ENCODE measurements at places on chromosomes 11 and 22.

GRCh38 chr11:43130616-43131015 lies 181.2 kb upstream of the API5 start:
- DNase-seq: no peak

- no peak for DNase-seq
Observed at GRCh38 chr22:48488149-48488551, 1339.5 kb downstream of the BRD1 start.

GRCh38 chr11:72848846-72849466 lies 34.7 kb downstream of the ATG16L2 start:
- DNase-seq: peak; percentile 65

DNA sequence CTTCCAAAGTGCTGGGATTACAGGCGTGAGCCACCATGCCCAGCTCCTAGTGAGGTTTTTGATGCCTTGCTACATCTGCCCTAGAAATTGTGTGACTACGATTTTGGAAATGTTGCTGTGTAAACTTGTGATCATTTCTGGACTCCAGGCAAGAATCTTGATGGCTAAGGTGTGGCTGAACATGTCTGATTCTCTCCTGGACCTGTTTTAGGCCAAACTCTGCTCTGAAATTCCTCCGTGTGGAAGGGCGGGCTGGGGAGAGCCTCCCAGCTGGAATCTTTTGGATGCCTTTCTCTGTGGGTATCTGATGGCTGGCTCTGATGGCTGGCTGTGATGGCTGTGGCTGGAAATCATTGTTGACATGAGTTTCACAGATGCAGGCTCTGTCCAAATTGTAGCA lies 8.2 kb downstream of the PNPLA3 start:
- no peak for DNase-seq

DNA sequence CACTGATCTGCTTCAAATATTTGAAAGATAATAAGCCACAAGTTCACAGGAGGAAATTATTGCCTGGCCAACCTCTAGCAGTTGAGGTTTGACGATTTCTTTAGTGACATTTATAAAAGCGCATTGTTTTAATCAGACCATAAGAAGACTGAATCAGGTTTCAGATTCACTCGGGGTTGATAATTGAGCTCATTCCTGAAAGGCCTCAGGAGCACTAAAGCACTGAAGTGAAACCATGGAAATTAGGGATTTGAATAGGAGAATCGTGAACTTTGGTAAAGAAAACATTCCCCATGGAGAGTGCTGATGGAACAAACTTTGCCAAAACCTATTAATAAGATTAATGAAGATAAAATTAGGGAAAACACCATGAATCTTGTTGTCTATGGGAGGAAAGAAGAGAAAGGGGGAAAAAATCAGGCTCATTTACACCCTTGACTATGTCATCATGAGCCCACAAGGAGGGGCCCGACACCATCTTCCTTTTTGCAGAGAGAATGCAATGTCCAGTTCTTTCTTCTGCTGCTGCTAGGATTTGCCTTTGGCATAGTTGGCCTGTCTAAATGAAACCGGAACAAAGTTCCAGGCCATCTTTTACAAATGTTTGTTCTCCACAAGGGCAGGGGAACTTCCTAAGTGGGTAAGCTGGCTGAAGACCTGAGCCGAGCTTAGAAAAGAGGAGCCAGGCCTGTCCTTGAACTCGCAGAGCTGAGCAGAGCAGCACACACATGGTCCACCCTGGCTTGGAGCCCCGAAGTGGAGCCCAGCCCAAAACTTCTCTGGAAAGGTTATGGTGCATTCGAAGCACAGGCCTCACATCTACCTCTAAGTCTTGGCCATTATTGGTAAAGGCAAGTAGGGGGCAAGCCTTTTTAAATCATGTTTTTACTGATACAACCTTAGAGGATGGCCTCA lies 56.1 kb upstream of the EIF3M start:
- no peak for DNase-seq

DNA sequence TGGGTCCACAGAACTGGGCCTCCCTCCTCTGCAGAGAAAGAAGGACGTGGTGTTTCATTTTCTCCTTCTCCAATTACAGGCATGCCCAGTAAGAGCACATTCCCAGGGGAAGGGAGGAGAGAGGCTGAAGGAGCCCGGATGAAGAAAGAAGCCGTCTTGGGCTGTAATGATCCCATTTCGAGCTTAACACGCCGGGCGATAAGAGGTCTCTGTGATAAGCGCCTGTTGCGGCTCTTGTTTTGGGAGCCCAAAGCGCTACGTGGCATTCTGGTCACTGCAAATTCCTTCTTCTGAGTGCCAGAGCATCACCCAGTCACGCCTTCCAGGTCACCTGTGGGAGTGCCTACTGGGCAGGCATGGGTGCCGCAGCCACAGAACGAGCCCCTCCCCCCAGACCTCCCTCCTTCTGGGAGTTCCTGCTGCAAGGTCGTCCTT lies 57.5 kb downstream of the ANO1 start:
- no peak for DNase-seq

- DNase-seq: no peak
Observed at GRCh38 chr22:42934338-42934737, 77.3 kb upstream of the ARFGAP3 start.

- no peak for DNase-seq
Observed at GRCh38 chr22:36327922-36328551, 59.7 kb downstream of the MYH9 start.

GRCh38 chr22:26460202-26460601 lies 23.4 kb downstream of the HPS4 start:
- DNase-seq: no peak

- DNase-seq: no peak
Observed at GRCh38 chr11:69369210-69369825, 75.4 kb downstream of the MYEOV start.

- DNase-seq: no peak
Observed at GRCh38 chr11:95911369-95911759, 12.5 kb downstream of the MTMR2 start.

DNA sequence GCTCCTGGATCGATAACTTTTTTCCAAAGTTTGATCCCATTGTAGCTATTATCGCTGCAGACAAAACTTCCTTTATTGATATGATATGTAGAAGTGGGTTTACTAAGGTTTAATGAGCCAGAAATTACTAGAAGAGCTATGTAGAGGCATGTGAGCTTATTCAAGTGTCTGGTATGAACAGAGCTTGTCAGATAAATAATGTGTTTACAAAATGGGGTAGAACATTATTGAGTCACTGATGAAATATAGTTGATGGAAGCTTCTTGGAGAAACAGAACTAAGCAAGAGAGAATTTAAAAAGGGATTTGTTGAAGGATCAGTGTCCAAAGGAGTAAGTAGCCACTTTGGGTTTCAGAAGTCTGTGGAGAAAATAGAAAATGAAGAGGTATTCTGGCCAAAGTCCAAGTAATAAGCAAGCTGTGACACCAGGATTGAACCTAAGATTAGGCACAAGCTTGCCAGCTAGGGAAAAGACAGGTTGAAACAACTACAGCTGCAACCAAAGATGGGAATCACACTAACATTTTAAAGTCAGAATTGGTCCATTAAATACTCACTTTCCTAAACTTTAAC lies 104.3 kb downstream of the MAML2 start:
- DNase-seq: no peak

- no peak for DNase-seq
Observed at GRCh38 chr22:28506150-28506535, 173.5 kb downstream of the TTC28 start.

- DNase-seq: no peak
Observed at GRCh38 chr22:47374273-47374771, 611.9 kb downstream of the TBC1D22A start.

DNA sequence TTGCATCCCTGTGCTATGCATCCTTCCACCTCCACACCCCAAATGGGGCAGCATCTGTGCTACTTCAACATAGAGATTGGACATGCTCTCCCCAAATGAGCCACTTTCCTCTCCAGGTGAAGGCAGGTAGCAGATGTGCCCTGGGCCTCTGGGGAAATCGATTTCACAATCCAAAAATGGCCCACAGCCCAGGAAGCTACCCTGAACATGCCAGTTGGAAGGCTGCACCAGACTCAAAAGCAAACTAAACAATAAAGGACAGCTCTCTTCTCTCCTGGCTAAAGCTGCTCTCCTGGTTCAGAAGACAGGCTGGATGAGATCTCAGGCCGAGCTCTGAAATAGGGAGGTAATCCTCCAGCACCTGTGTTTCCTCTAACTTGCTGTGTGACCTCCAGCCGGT lies 19.7 kb downstream of the ISX start:
- no peak for DNase-seq

- DNase-seq: no peak
Observed at GRCh38 chr11:112156153-112156955, 7.5 kb downstream of the IL18 start.

GRCh38 chr22:39598017-39598965 lies 27.7 kb downstream of the CACNA1I start:
- peak; percentile 78 for DNase-seq

DNA sequence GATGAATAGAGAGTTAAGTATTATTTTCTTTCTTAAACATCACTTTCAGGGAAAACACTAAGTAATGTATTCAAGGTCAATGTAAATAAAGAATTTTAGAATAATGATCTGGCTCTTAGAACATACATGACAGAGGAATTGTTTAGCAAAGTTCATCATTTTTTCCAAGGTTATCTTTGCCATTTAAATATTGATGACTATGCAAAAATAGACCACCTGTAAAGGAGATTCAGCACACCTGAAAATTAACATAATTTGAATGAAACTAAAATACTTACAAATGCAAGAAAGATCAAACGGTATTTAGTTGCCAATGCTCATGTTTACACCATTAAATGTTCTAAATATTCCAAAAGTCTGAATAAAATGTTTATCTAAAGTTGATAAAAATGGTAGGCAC lies 782.6 kb upstream of the CHORDC1 start:
- no peak for DNase-seq

DNA sequence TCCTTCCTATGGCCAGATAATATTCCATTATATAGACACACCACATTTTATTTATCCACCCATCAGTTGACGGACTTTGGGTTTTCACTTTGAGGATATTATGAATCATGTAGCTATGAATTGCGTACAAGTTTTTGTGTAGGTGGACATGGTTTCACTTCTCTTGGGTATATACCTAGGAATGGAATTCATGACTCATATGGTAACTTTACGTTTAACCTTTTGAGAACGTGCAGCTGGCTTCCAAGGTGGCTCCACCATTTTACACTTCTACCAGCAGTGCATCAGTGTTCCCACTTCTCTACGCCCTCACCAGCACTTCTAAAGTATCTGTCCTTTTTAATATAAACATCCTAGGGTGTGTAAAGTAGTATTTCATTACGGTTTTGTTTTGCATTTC lies 112.0 kb downstream of the PLEKHA7 start:
- no peak for DNase-seq

GRCh38 chr11:41789376-41789775 lies 329.9 kb upstream of the LRRC4C start:
- no peak for DNase-seq

DNA sequence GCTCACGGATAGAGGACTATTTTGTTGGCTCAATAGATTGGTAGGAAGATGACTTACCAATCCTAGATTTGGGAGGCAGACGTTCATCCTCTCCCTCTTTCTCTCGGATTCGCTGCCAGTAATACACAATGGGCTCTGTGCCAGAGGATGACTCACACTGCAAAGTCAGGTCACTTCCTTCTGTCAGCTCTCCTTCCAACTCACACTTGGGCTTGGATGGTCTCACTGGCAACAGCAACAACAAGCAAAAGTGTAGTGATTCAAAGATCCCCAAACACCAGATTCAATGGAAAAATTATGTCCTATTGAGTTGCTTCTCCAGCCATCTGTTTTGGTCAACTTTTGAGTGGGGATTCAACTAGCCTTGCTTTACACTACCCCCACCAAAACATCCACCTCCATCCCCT lies 21.7 kb upstream of the HSPA8 start:
- DNase-seq: peak; percentile 87

DNA sequence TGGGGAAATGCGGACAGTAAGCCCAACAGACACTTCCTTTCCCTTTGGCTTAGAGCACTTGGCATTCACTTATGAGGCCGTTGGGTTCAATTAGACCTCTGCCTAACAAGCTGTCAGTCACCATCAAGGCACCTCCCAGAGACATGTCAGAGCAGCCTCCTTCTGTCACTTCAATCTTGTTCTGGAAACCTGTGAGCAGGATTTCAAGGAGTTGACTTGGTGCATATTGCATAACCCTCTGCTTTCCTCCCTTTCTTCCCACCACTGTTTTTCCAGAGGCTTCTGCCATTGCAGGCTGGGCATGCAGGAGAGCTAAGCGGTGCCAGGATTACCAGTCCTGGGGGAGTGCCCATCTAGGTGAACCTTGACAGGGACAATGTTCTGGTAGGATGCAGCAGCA lies 484.2 kb upstream of the LRRC4C start:
- no peak for DNase-seq

GRCh38 chr22:26979294-26979693 lies 321.9 kb downstream of the MIAT start:
- DNase-seq: no peak

- DNase-seq: no peak
Observed at GRCh38 chr11:94062360-94062759, 41.2 kb downstream of the HEPHL1 start.

DNA sequence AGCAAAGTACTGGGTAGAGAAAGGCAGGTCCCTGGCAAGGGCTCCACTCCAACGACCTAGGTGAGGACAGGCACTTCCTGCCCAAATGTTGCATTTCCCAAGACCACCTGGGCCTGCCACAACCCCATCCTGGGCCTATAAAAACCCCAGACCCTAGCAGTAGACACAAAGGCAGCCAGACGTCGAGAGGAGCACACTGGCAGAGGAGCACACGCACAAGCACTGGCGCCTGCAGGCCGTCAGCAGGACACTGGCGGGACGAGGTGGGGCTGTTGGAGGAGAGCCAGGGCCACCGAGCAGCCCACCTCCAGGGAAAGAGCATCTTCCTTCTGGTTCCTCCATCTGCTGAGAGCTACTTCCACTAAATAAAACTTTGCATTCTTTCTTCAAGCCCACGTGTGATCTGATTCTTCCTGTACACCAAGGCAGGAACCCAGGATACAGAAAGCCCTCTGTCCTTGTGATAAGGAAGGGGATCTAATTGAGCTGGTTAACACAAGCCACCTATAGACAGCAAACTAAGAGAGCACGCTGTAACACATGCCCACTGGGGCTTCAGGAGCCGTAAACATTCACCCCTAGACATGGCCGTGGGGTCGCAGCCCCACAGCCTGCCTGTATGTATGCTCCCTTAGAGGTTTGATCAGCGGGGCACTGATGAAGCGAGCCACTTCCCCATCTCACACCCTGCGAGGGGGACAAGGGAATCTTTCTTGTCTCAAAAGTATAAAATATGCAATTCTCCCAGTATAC lies 89.7 kb upstream of the MTMR2 start:
- DNase-seq: peak; percentile 7

DNA sequence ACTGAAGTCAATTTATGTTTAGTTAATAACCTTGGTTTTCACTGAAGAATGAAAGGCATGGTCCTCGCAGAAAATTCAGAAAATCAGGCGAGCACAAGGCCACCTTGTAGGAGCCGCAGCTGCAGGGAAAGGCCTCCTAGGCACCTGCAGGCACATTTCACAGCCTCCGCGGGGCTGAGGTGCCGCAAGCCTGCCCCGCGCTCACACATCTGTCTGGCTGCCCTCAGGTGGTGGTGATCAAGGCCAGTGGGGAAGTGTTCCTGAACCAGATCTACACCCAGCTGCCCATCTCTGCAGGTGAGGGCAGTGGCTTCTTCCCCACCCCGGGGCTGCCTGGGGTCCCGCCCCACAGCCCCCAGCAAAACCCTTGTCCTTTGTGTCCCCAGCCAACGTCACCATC lies 10.5 kb downstream of the MUC5AC start:
- DNase-seq: no peak

- DNase-seq: no peak
Observed at GRCh38 chr11:126305699-126306098, 1.8 kb downstream of the DCPS start.

Data from CD4-positive, alpha-beta T cell treated with Interleukin-17A for 1 hour (primary cell).